ENCODE measurements at places on chromosomes 5 and 9.

DNA sequence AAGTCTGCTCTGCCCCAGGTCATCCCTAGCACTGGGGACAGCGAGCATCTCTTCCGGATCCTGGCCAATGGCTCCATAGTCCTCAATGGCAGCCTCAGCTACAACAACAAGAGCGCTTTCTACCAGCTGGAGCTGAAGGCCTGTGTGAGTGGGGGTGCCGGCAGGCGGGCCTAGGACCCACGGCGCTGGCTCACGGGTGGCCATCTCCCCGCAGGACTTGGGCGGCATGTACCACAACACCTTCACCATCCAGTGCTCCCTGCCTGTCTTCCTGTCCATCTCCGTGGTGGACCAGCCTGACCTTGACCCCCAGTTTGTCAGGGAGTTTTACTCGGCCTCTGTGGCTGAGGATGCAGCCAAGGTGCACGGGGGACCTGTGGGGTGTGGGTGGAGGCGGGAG is 25.9 kb downstream of the CDHR2 start:
- DNase-seq, result no peak

- no peak for DNase-seq
Measured at GRCh38 chr5:966345-966710, 42.3 kb upstream of the NKD2 start.

GRCh38 chr5:148910216-148910615 is 83.8 kb downstream of the ADRB2 start:
- DNase-seq, result no peak

GRCh38 chr9:81125446-81126092 is 563.8 kb downstream of the TLE1 start:
- no peak for DNase-seq

DNA sequence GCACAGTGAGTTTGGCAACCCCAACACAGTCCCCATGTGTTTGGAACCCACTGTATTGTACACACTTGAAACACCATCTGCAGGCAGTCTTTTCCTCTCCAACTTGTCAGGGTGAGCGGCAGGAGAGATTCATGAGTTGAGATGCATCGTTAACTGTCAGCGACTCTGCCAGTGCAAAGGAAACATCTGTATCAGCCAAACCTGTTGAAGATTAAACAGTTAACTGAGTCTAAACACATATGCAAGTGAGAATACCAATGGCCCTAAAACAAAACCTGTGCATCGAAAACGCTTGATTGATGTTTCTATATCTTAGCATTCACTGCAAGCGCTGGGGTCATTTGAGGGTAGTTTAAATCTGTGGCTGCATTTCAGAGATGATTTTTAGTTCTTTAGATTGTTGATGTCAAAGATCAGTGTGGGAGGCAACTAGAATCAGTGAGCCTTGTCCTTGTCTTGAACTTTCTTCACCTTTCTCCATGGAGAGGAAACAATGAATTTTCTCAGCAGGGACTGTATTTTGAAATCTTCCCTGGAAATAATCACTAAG is 41.3 kb upstream of the PAM start:
- DNase-seq, result no peak

DNA sequence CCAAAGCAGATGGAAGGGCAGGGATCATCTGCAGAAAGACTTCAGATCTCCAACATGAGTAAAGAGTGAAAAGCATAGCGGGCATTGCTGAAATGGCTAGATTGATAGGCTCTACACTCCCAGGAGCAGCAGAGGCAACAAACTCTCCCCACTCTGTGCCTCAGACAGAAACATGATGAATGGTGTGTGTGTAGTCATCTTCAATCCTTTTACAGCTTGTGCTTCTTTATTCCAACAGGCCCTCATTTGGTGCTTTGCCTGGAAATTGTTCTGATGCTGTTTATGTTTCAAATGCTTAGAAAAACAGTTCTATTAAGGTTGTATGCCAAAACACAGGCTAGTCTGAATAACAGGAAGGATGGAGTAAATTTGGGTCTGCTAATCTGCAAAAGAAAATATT is 176.2 kb downstream of the DMRTA1 start:
- DNase-seq, result no peak

DNA sequence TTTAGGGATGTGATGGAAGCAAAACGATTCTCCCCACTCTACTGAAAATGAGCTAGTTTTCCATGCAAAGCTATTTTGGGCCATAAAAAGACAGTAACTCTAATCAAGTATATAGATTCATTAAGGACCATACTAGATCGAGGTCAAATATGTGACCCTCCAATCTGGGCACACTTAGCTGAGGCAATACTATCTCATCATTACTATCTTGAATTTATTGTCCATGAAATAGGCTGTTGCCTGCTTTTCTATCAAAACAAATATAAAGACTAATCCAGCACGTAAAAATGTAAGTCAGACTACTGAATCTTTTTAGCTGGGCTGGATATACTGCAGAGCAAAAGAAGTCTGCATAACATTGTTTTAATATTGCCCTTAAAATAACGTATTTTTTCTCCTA is 943.1 kb downstream of the NR2F1-AS1 start:
- no peak for DNase-seq

DNA sequence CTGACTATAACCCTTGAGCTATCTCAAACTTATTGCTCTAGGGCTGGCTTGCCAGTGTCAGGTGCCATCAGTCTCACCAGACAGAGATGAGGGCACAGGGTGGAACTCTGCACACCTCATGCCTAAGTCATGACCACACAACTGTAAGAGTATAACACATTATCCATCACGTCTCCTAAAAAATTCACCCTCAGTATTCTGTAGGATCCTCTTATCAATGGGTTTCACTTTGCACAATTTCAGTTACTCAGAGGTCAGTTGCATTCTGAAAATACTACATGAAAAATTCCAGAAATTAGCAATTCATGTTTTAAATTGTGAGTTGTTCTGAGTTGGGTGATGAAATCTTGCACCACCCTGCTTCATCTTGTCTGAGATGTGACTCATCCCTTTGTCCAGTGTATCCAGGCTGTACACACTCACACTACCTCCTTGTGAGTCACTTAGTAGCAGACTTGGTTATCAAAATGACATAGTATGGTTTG is 690.9 kb upstream of the CDH18 start:
- DNase-seq, result no peak

- peak; percentile 57 for DNase-seq
Measured at GRCh38 chr9:4666042-4666699, at the start of gene SPATA6L. Gene SPATA6L, minus strand, starts transcription at chr9:4666480. Its CDS starts 230 bp downstream, at chr9:4666250.

- no peak for DNase-seq
Measured at GRCh38 chr9:108784998-108785397, 70.8 kb downstream of the ACTL7B start.

GRCh38 chr5:142364251-142365145 is 39.7 kb upstream of the SPRY4 start:
- no peak for DNase-seq

GRCh38 chr9:76198336-76198735 is 195.9 kb downstream of the RFK start:
- no peak for DNase-seq

- no peak for DNase-seq
Measured at GRCh38 chr9:88749420-88749819, 214.4 kb downstream of the NXNL2 start.

DNA sequence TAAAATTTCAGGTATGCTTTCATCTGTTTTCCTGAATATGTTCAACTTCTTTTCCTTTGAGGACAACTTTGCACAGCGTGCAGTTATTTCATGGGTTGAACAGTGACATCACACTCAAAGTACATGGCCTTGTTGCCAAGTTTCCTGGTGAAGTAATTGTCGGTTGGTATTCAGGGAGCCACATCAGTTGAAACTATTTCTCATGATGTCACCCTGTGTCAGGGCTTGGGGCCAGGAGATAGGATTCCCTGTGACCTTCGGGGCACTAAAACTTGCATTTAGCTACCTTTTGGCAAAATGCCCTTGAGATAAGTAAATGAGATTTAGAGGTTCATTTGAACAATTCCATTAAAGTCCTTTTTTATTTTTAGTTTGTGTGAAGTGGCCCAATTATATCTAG is 383.9 kb downstream of the SH3GL2 start:
- DNase-seq, result no peak

DNA sequence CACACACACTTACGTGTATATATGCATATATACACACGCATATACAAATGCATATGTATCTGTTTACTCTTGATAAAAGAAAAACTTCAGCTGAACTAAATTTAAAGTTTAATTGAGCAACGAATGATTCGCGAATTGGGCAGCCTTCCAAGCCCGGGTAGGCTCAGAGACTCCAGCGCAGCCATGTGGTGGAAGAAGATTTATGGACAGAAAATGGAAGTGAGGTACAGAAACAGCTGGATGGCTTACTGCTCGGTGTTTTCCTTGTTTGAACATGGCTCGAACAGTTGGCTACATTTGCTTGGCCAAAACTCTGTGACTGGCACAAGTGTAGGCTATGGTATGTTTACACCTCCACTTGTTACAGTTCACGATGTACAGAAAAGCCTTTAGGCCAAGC is 239.3 kb upstream of the PRDM9 start:
- DNase-seq, result no peak

GRCh38 chr5:1280177-1281037 is 14.5 kb downstream of the TERT start:
- DNase-seq, result no peak

DNA sequence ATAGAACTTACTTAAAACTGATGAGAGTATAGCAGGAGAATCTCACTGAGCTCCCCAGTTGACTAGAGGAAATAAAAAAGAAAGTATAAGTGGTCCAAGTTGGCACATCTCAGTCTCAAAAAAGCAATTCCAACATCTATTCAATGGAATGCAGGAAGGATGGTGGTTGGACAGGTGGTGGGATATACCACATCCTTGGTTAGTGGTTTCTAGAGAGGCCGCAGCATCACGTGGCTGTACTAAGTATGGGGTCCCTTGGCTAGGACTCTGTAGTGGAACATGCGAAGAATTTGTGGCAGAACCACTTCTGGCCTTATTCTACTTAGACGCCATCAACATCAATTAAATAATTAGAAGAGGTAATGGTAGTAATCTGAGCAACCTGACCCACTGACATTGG is 232.4 kb downstream of the SAXO1 start:
- no peak for DNase-seq

- no peak for DNase-seq
Measured at GRCh38 chr9:128005923-128006322, 25.1 kb upstream of the EEIG1 start.

DNA sequence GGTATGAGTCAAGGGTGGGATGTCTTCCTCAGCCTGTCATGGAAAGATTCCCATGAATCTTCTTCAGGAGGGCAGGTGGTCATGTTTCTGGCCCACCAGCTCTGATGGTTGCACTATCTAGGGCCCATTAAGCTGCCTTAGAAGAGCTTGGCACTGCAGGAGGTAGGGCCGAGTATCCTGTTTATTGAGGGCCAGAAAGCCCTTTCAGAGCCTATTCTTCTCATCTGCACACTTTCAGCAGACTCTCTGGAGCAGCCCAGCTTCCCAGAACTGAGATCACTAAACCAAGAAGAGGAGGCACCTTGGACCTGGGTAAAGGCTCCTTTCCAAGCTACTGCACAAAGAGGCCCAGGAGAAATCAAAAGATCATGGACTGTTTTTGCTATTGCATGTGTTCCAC is 146.5 kb downstream of the MTX3 start:
- no peak for DNase-seq

GRCh38 chr9:571741-572140 is 269.8 kb upstream of the DMRT1 start:
- DNase-seq, result no peak

DNA sequence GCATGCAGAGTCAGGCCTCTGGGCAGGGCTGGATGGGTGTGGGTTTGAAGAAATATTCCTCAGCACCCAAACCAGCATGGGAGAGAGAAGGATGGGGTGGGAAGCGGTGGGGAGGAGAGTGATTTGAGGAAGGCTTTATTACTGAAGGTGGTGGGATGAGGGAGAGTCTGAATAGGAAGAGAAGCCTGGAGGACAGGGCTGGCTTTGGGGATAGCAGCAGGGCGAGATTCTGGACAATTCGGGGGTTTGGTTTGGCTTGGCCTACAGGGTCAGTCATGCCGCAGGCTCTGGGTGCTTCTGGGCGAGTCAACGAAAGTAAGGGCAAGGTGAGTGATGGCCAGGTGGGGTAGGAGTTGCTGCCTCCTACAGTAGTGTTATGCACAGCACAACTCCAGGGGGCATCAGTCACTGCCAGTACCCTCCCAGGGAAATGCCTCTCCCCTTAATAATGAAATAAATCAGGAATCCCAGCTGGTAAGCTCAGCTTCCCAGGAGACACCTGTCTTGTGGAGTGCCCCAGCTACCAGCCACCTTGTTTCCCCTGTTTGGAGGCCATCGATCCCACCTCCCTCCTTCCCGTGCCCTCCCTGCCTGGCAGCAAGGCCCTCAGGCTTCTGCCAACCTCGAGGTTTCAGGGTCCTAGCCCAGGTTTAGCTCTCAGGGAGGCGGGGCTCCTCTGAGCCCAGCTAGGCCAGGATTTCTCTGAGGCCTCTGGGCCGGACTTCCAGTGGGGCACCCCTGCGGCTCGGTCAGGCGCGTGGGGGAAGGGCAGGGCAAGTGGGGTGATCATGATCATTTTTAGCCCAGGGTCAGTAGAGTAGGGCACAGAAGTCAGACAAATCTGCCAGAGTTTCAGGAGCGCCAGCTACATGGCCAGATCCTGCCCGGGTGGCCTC is 741 bp upstream of the NKX2-5 start:
- no peak for DNase-seq

GRCh38 chr9:134174073-134174449 is 9.7 kb upstream of the RNU6ATAC start:
- DNase-seq, result peak; percentile 66

GRCh38 chr5:74889523-74890105 is 23.4 kb upstream of the FAM169A start:
- no peak for DNase-seq

GRCh38 chr9:83996126-83996525 is 15.5 kb downstream of the RMI1 start:
- DNase-seq, result no peak

- no peak for DNase-seq
Measured at GRCh38 chr5:134059758-134060495, 54.6 kb upstream of the TCF7 start.

DNA sequence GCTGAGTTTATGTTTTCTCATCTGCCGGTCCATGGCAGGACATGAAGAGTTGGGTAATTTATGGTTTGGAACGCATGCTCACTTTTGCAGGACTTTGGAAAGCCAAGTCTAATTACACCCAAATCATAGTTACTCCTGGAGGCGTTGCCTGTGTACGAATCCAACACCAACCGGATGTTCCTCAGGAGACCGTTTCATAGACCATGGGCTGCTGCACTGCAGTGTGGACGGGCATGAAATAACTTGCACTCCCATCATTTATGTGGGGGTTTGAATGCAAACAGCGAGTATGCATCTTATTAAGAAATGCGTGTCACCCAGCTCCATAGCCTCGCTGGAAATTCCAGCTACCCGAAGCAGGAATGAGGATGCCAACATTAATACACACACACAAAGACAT is 96.1 kb upstream of the IRX2 start:
- no peak for DNase-seq

- no peak for DNase-seq
Measured at GRCh38 chr5:111494355-111494999, 17.9 kb downstream of the STARD4 start.

GRCh38 chr9:136769710-136770191 is 5.4 kb upstream of the LCN15 start:
- peak; percentile 69 for DNase-seq

DNA sequence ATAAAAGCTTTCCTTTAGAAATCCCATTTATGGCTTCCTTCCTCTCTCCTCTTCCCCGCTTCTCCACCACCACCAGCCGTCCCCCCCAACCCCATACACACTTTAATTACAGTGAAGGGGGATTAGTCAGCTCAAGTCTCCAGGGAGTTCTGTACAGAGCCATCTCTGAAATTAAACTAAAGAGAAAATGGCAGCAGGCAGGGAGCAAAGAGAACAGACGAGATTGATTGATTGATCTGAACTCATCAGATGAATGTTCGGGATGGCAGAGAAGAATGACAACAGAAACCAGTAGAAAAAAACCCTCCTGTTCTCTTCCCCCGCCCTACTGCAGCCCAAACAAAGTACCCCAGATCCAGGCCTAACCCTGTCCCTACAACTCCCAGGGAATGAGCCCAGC is 241.7 kb upstream of the PANK3 start:
- no peak for DNase-seq
